ENCODE measurements at places on chromosomes 5 and 9. TPM values are rescaled to one million over a fixed set of nuclear protein-coding genes. Genes with fewer than 3 reads are reported as not detected.

- peak overlapping the region; percentile 50 for H3K27ac ChIP-seq
- no peak overlapping the region for H3K4me3 ChIP-seq
- no peak for DNase-seq
- H3K36me3 ChIP-seq, result no peaks in the 10 kb centered on the region
- no peaks in the 10 kb centered on the region for H3K27me3 ChIP-seq
- H3K4me1 ChIP-seq, result peaks cover 14% of the 10 kb centered on the region
These were observed 186.2 kb downstream of the FANCC start for GRCh38 chr9:95131023-95131943.

- no peak for DNase-seq
- no peak overlapping the region for H3K4me3 ChIP-seq
- no peaks in the 10 kb centered on the region for H3K27me3 ChIP-seq
- H3K4me1 ChIP-seq, result peaks cover 7% of the 10 kb centered on the region
- no peaks in the 10 kb centered on the region for H3K36me3 ChIP-seq
- H3K27ac ChIP-seq, result no peak overlapping the region
These were observed 177.6 kb downstream of the DEPDC1B start for GRCh38 chr5:60522292-60522905.

The CCDC180 gene
- 4.8 TPM for total RNA-seq

DNA sequence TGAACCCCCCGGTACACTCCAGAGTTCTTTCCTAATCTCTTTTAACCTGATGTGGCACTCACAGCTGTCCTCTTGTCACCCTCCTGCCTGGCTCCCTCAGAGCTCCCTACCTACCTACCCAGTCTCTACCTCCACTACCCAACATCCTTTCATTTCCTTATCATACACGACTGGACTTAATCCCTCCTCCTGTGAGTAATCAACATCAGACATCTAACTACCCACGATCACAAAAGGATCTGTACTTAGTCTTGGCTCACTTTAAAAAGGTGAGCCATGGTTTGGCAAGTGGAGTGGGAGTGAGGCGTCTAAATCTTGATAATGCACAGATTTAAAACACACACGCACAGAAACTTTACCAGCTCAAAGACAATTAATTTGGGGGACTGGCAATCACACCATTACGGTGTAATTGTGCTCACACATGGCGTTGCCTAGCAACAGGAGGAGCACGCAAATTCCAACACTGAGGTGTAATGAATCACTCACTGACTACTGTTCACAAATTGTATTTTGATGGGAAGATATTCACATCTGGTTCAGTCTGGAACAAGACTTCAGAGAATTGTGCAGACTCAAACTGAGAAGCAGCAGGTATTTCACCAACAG, 235.9 kb downstream of the EPB41L4A start:
- no peak for DNase-seq
- H3K4me1 ChIP-seq, result peaks cover 13% of the 10 kb centered on the region
- H3K27me3 ChIP-seq, result no peaks in the 10 kb centered on the region
- no peak overlapping the region for H3K4me3 ChIP-seq

The SCGB3A2 gene
- total RNA-seq, result not detected
